ENCODE measurements at places on chromosomes 2 and 18.

DNA sequence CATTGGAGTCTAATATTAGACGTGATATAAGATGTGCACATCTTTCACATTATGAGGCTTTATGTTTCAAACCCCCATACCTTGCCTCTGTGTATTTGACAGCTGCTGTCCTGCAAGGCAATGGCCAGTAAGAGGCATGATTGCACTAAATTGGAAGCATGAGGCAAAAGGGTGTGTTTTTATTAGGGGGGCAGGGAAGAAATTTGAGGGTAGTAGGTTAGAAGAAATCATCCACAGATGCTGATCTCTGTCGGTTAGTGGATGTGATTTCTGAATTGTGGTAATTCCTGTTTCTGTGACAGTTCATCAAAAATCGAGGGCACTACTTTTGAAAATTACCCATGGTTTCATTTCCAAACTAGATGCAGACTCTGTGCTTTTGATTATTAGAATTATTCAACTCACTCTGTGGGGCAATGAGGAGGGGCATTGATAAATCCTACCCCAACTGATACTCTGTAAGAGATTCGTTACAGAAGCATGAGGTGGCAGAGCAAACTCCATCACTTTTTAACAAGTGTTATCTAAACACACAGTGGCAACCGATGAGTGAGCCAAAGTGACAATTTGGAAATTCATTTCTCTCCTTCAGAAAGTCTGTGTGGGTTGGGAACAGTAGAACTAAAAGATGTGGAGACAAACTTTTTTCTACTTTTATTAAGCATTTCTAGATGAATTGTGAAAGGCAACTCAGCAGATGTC is 453.0 kb downstream of the ARHGAP15 start:
- no peak for DNase-seq

GRCh38 chr2:36360063-36360462 is 4.5 kb downstream of the CRIM1 start:
- no peak for DNase-seq

DNA sequence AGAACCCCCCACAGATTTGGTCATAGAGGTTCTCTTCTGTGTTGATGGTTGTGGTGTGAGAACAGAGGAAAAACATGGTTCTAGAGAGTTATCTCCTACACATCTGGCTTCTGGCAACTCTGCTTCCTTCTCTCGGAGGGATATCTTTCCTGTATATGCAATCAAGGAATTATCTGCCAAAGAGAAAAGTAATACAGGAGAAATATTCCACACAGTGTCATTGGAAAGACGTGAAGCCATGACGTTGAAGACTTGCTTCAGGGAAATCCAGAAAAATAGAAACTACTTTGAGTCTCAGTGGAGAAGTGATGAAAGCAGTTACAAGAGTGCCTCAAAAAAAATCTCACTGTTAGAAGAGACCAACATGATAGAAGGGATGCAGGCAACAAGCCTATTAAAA is 78.5 kb downstream of the RAB31 start:
- DNase-seq, result no peak

DNA sequence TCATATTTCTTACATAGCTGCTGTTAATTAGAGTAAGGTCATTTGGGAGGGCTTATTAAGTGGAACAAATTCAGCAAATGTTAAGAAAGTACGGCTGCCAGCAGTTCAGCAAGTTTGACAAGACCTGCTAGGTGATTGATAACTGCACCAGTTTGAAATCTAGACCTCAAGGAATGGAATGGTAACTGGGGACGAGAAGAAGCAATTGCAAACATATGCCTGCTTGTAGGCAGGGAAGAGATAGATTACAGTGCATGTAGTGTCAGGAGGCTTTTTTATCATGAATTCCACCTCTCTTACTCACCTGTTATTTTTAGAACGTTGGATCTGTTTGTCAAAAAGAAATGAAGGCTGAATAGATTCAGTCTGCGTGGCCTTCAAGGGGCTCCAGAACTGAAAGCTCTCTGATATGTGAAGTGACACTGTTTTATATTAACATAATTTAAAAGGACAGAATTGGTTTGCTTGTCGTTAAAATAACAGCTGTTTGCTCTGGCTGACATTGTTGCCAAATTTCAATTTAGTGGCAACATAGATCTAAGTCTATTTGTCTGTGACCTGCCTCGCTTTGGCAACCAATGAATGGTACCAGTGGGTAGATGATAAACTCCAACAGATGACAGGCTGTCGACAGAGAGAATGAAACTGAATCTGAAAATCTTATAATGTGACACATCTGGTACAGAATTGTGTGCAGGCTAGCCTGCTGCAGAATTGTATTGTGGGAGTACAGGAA is 199.3 kb downstream of the ZNF407 start:
- no peak for DNase-seq

- DNase-seq, result no peak
These were observed 10.8 kb downstream of the IWS1 start for GRCh38 chr2:127515383-127515915.

DNA sequence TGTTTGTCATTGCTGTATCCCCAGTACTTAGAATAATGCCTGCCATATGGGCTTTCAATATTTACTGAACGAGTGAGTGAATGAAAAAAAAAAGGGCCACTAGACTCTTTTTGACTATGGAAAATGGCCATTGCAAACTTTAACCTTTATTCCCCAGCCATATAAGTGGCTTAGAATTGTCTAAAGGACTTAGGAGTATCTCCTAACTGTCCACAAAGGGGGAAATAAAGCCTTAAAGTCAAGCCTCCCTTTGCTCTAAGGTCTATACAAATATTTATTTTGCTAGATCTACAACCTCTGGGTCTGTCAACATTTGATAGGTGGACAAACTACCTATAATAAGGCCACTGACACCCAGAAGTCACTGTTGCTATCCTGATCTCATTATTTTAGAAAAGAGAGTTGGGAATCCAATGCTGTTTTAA is 25.7 kb downstream of the UPP2 start:
- DNase-seq, result no peak

DNA sequence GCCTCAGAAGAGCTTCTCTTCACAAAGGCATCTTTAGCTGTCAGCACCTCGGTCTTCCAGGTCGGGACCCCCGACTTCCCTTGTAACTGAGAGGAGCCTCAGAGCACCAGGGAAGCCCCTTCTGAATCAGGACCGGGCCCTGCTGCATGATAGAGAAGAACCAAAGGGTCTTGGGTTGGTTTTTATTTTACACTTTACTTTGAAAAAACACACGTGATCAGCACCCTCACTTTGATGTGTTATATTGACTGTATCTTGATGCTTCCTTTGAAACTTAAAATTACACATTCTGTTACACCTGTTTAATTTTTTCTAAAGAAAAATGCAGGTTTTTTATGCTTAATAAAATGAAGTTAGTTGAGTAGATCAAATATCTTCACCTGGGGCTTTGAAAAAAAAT is 202.3 kb downstream of the FAM210A start:
- DNase-seq, result no peak

GRCh38 chr18:58694720-58695468 is 23.6 kb downstream of the MALT1 start:
- no peak for DNase-seq

GRCh38 chr2:171452773-171453172 is 18.7 kb downstream of the DCAF17 start:
- no peak for DNase-seq

GRCh38 chr18:37554399-37554787 is 11.2 kb downstream of the CELF4 start:
- no peak for DNase-seq

- no peak for DNase-seq
These were observed 107.6 kb upstream of the NOSTRIN start for GRCh38 chr2:168694866-168695265.

- DNase-seq, result no peak
These were observed 166.5 kb downstream of the CERS6 start for GRCh38 chr2:168622559-168622958.

DNA sequence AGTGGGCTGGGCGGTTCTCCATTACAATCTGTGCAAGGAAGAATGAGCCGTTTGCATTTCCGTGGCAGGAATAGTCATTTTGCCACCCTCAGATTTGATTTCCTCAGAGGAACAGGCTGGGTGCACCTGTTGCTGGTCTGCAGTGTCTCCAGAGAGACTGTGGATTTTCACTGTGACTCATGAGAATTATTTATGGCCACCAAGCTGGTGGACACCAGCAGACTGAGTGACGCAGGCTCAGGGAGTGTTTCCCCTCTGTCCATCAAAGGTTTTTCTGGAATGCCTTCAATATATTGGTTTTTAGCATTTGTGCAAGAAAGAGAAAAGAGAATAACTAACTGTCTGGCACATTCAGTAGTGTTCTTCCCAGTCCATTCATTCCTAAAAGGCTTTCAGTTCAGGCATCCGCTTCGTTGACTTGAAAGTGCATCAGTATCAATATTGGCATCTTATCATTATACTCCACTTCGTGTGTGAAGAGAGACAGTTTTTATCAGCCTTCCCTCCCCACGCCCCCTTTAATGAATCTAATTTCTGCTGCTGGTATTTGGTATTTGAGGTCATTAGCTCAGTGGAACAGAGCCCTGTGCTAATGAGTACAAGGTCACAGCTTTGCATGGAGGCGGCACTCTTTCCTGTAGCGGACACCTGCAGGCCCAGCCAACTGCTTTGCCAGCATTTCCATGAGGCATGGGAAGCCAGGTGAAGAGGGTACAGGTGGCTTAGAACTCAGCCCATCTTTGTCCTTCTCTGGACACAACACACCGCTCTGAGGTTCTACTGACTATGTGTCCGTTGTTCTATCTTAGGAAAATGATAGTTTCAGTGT is 39.9 kb downstream of the PRKCE start:
- no peak for DNase-seq

DNA sequence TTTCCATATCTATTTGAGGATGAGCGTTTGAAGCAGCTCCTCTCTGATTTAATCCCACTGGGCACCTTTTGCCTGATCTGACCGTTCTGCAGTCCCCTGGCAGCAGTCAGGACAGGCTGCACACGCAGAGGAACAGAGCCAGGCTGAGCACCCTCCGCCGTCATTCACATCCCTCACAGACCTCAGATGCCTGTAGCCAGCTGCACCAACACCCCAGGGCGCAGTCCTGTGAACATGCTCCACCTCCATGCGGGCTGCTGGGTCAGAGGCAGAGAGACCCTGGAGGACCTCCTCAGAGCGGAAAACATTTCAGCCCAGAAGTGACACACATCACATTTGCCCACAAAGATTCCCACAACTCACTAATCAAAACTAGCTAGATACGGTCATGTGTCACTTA is 146.1 kb downstream of the SEPTIN10 start:
- DNase-seq, result no peak

- DNase-seq, result no peak
These were observed 75.7 kb upstream of the DAPL1 start for GRCh38 chr2:158719403-158719802.

Measured in immature natural killer cell (primary cell).